ENCODE measurements at places on chromosomes 5 and 9.

GRCh38 chr5:158406884-158407823, 548.2 kb upstream of the CLINT1 start:
- DNase-seq: peak; percentile 91

- DNase-seq: no peak
Observed at GRCh38 chr9:138115506-138115905, 237.9 kb downstream of the CACNA1B start.

DNA sequence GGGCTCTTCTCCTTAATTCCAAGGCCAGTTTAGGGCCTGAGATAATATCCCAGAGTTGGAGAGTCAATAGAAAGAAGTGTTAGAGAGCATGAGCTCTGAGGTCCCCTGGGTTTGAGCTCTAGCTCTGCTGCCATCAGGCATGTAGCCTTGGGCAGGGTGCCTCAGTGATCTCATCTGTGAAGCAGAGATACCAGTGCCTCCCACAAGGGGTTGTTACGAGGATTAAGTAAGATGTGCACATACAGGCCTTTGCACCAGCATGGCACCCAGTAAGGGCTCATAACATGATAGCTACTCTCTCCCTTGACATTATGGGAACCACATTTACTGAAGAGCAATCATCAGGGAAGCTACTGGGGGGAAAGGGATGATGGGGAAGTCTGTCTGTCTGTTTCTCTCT, 265.7 kb downstream of the HSPA4 start:
- DNase-seq: no peak

GRCh38 chr9:134570711-134571325, 70.8 kb upstream of the COL5A1 start:
- DNase-seq: no peak

DNA sequence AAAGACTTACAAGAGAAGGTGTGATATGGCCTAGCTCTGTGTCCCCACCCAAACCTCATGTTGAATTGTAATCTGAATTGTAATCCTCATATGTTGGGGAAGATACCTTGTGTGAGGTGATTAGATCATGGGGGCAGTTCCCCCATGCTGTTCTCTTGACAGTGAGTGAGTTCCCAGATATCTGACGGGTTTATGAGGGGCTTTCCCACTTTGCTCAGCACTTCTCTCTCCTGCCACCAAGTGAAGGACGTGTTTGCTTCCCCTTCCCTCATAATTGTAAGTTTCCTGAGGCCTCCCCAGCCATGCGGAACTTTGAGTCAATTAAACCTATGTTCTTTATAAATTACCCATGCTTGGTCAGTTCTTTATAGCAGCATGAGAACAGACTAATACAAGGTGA, 49.0 kb downstream of the CDO1 start:
- no peak for DNase-seq

DNA sequence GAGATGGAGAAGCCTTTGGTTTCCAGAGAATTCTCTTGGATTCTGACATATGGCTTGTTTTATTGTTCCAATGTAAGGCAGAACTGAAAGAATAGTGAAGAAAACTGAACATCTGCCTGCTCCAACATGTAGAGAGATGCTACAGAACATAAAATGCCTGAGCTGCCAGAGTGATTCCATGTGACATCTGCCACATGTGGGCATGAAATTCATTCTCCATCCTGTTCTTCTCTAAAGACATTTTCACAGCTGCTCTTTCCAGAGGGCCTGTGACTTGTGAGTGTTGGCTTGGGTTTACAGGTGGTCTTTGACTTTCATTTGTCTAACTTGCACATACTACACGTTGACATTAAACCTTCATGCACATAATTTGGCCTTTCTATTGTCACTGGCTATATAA, 33.7 kb upstream of the TXN start:
- no peak for DNase-seq

DNA sequence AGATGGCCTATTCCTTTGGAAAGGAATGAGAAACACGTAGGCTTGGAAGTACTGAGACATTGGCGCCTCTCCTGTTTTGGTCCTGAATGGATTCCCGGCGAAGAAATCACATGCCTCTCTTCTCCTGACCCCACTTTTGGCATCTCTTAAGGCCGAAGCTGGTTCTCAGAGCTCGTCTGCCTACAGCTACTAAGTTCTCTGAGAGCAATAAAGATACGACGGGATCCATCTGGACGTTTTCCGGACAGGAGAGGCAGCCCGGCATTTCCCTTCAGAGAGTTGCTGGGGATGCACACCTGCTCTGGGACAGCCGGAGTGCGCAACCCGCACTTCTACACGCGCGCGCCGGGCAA, 336.8 kb upstream of the PUM3 start:
- no peak for DNase-seq

DNA sequence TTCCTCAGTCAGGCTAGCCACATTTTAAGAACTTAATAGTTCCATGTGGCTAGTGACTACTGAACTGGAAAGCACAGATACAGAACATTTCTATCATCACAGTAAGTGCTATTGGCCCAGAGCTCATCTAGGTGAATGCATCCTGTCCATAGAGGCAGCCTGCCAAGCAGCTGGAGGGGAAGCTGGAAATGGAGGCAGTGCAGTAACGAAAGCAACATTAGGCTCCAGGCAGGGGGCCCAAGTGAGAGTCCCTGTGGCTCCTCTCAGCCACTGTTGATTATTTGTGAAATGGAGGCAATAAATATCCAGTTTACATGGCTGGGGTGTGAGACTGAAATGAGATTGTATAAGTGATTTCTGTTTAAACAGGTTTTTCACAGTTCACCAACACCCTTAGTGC, 227.2 kb upstream of the KLF9 start:
- peak; percentile 14 for DNase-seq

DNA sequence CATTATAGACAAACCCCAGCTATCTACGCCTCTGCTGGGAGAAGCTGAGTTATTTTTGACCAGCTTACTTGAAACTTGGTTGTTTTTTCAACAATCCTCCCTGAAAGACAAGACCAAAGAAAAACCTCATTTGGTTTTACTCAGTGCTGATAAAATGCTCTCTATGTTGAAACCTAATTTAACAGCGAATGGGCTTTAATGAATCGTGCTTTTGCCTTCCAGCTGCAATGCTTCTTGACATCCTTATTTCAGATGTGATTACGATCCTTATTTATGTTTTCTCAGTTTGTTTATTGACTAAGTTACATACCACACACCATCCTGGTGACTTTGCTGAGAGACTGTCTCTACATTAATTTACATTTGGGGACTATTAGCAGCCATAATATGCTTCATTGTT, 179.2 kb downstream of the FBXL7 start:
- no peak for DNase-seq

- no peak for DNase-seq
Observed at GRCh38 chr5:111349429-111349828, 125.2 kb downstream of the CAMK4 start.

GRCh38 chr5:84741056-84741455, 356.4 kb upstream of the EDIL3 start:
- no peak for DNase-seq

DNA sequence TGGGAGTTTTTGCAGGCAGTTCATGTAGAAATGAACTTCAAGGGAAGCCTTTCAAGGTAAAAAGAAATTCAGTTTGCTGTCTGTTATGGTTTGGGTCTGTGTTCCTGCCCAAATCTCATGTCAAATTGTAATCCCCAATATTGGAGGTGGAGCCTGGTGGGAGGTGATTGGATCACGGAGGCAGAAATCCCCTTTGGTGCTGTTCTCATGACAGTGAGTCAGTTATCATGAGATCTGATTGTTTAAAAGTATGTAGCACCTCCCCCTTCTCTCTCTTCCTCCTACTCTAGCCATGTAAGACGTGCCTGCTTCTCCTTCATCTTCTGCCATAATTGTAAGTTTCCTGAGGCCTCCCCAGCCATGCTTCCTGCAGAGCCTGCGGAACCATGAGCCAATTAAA, 341.4 kb downstream of the ARHGEF28 start:
- DNase-seq: no peak

DNA sequence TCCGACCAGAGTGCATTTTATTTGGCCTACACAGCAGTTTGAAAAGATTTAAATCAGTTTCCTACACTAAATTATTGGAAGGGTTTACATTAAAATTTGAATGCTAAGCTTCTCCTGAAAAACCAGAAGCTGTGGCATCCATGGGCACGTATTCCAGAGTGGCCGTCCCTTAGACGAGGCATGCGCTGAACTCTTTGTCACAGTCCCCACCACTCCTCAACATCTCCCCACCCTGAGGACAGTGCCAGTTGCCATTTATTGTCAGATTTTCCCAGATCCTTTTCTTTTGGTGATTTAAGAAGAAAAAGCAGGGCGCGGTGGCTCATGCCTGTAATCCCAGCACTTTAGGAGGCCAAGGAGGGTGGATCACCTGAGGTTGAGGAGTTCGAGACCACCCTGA, 39.9 kb upstream of the UNC5A start:
- no peak for DNase-seq

GRCh38 chr9:87305151-87305550, 192.5 kb upstream of the DAPK1 start:
- no peak for DNase-seq

- DNase-seq: peak; percentile 88
Observed at GRCh38 chr9:125649315-125649714, 57.7 kb downstream of the MAPKAP1 start.

- no peak for DNase-seq
Observed at GRCh38 chr5:76874088-76874581, 24.3 kb downstream of the S100Z start.

DNA sequence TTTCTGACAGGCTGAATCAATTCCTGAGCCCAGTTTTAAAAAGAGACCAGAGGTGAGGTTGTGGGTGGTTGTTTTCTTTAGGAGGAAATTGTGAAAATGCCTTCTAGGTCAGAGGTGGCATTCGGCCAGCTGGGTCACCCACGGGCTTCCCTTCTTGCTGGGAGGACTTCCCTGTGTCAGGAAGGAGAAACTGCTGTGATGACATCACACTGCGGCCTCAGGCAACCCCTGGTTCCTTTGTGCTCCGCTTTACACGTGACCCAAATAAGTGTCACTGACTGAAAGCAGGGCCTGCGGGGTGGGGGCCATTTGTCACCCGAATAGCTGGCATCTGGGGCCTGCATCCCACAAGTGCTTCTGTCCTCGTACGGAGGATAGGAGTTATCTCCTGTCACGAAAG, 39.7 kb downstream of the FABP6 start:
- peak; percentile 84 for DNase-seq

DNA sequence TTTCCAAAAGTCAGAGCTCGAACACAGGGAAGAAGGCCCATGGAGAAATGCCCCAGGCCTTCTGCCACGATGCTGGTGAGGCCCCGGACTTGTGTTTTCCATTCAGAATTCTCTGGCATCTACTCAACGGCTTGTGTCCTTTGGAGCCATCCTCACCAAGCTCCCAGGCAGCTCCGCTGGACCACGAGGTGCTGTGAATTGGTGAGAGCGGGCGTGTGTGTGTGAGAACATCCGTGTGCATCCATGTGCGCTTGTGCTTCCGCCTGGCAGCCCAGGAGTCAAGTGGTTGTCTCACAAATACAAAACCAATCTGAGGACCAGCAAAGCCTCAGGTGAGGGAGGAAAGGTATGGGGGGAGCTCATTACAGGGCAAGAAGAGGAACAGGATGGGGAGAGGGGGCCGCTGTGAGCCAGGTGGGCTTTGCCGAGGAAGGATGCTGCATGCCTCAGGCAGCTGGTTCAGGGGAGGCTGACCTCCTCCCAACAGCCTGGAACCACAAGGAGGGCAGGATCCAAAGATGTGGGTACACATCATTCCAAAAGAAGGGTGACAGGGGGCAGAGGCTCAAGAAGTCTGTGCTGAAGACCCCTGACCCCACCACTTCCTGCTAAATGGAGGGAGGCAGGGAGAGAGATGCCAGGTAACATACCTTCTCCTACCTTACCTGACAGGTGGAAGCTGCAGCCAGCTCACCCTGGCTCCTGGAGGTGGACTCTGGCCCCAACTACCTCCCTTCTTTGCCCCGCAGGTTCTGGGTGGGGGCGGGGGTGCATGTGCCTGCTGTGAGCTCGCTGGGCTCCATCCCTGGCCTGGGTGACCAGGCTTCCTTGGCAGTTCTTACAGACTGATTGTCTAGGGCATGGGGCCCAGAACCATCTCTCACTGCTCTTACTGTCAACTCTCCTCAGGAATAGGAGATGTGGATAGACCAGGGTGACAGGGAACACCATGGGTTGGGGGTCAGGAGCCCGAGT, 196.3 kb downstream of the PAX5 start:
- DNase-seq: no peak

- peak; percentile 92 for DNase-seq
Observed at GRCh38 chr9:26946753-26947727, at the start of gene PLAA. Gene PLAA (minus strand): TSS chr9:26947242. CDS start chr9:26947045, 197 bp downstream.

DNA sequence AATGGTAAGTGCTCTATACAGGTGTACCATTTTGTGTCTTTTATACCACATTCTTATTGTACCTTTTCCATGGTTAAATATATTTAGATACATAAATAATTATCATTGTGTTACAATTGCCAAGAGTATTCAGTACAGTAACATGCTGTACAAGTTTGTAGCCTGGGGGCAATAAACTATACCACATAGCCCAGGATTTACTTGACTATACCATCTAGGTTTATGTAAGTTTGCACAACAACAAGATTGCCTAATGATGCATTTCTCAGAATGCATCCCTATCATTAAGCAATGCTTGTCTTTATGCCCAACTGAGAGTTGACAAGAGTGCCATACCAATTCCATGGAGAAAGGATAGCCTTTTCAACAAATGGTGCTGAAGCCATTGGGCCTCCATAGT, 136.7 kb upstream of the PJA2 start:
- no peak for DNase-seq
